ENCODE measurements at places on chromosomes 5 and 9. TPM values are rescaled to one million over a fixed set of nuclear protein-coding genes. Genes with fewer than 3 reads are reported as not detected.

The NIM1K gene
- 3.2 TPM for total RNA-seq

The GNA14 gene
- 6.3 TPM for total RNA-seq

The PCDHGA6 gene
- 6.7 TPM for total RNA-seq

The LCN15 gene
- not detected for total RNA-seq

The IL13 gene
- total RNA-seq: not detected

The MZB1 gene
- total RNA-seq: not detected

The ACOT12 gene
- 1.1 TPM for total RNA-seq

The PCDHGA10 gene
- 8.3 TPM for total RNA-seq

The MIER3 gene
- 11.5 TPM for total RNA-seq

The CHSY3 gene
- total RNA-seq: 41.9 TPM

The SLC45A2 gene
- total RNA-seq: 0.17 TPM

The TEX48 gene
- not detected for total RNA-seq

The TAF11L10 gene
- not detected for total RNA-seq

The MEGF10 gene
- 3.0 TPM for total RNA-seq
